ENCODE measurements at places on chromosomes 12 and 14. TPM values are rescaled to one million over a fixed set of nuclear protein-coding genes. Genes with fewer than 3 reads are reported as not detected.

Gene FIGNL2
- 0.93 TPM for total RNA-seq

Gene MAP3K9
- 1.9 TPM for total RNA-seq

Gene CMTM5
- total RNA-seq, result not detected

Gene AQP6
- not detected for total RNA-seq

Gene KRT85
- total RNA-seq, result not detected

Gene ELK3
- total RNA-seq, result 17.7 TPM

Gene IFI27L2
- 87.6 TPM for total RNA-seq

Gene SLCO1C1
- 7.2 TPM for total RNA-seq

Gene MYL6B
- 39.8 TPM for total RNA-seq

Gene MMP19
- total RNA-seq, result 2.4 TPM

Gene CLBA1
- total RNA-seq, result 2.3 TPM

Gene SERPINA3
- total RNA-seq, result 85.6 TPM

Gene TCL1B
- total RNA-seq, result not detected

Gene SIX4
- 1.8 TPM for total RNA-seq

Gene RBM25
- total RNA-seq, result 36.6 TPM

Gene PTGDR
- total RNA-seq, result 0.49 TPM

Gene MYO1H
- 0.24 TPM for total RNA-seq

Gene GNB3
- total RNA-seq, result 6.2 TPM

Gene KLRF1
- total RNA-seq, result 0.32 TPM

Gene GSG1
- total RNA-seq, result not detected

Gene KRT3
- not detected for total RNA-seq

Gene HOXC4
- not detected for total RNA-seq

Gene RIMBP2
- total RNA-seq, result not detected

Gene GMFB
- 25.4 TPM for total RNA-seq

Gene KRT73
- total RNA-seq, result not detected

Gene TGM1
- not detected for total RNA-seq

Gene STAC3
- 5.7 TPM for total RNA-seq

Gene LPAR5
- total RNA-seq, result 4.3 TPM

Gene VRTN
- not detected for total RNA-seq

Gene TAS2R8
- 0.50 TPM for total RNA-seq

Gene IL22
- not detected for total RNA-seq

Gene MNAT1
- 21.4 TPM for total RNA-seq

Gene EMP1
- total RNA-seq, result 175 TPM

Gene COL2A1
- total RNA-seq, result not detected

Gene IAPP
- total RNA-seq, result not detected

Gene KCNC2
- not detected for total RNA-seq

Gene GYS2
- 0.35 TPM for total RNA-seq

Gene ASCL4
- not detected for total RNA-seq

Gene PELI2
- total RNA-seq, result 3.3 TPM

Gene PIANP
- 0.22 TPM for total RNA-seq

Gene SLC6A13
- total RNA-seq, result 3.8 TPM

Gene CRIP2
- total RNA-seq, result 699 TPM

Gene GPRC5A
- total RNA-seq, result 2.8 TPM

Gene APOF
- total RNA-seq, result not detected

Gene NUAK1
- 47.7 TPM for total RNA-seq

Gene ZFC3H1
- total RNA-seq, result 20.0 TPM

Gene NPAS3
- total RNA-seq, result 2.4 TPM

Gene KRT86
- total RNA-seq, result not detected

Gene NRXN3
- 2.1 TPM for total RNA-seq

Data from heart left ventricle (tissue), 16 donors.